ENCODE measurements at places on chromosomes 1 and 21.

GRCh38 chr1:50502147-50502546, 78.9 kb upstream of the DMRTA2 start:
- no peak for DNase-seq

GRCh38 chr1:11341901-11342552, 69.0 kb downstream of the UBIAD1 start:
- DNase-seq: no peak

DNA sequence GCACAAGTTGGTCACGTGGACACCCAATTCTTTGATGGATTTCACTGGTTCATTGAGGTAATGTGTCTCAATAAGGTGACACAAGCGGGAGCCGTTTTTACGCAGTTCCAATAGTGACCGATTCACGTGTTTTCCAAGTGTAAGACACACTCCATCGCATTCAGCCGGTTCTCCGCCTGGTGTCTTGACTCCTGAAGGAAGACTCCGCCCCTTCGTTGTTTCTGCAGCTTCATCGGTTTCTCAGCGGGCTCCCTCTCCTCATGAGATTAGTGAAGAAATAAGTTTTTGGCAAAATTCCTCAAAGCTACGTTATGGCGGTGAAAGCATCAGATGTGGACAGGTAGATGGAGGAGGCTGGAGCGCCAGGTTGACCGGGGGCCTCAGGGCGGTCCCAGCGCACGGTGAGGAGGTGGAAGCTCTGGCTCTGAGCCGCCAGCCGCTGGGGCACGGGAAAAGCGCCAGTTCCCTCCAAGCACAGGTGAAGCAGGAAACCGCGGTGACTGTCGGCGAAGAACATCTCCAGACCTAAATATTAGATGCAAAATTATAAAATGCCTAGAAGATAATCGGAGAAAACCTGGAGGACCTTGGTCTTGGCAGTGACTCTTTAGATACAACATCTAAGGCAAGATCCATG, 21.0 kb downstream of the CD2 start:
- DNase-seq: no peak

DNA sequence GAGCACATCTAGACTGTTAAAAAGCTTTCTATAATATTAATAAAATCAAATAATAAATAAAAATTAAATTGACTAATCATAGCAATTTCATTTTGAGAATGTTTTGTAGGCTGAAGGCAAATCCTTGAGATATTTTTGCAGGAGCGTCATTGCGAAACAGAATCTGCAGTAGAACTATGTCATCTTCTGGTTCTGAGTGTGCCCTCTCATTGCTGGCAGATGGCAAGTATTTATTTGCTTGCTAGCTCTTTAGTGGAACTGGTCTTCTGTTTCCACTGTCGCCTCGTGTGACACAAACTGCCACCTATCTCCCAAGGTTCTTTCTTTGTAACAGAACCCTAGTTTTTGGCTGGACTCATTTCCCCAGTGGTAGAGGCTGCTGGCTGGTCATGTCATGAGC, 19.0 kb upstream of the IRF2BP2 start:
- no peak for DNase-seq

GRCh38 chr21:25420831-25421230, 186.4 kb downstream of the MRPL39 start:
- DNase-seq: no peak

- no peak for DNase-seq
Observed at GRCh38 chr1:115134850-115135480, 45.7 kb upstream of the TSPAN2 start.

GRCh38 chr1:41662061-41662764, 177.7 kb upstream of the EDN2 start:
- DNase-seq: peak; percentile 60

DNA sequence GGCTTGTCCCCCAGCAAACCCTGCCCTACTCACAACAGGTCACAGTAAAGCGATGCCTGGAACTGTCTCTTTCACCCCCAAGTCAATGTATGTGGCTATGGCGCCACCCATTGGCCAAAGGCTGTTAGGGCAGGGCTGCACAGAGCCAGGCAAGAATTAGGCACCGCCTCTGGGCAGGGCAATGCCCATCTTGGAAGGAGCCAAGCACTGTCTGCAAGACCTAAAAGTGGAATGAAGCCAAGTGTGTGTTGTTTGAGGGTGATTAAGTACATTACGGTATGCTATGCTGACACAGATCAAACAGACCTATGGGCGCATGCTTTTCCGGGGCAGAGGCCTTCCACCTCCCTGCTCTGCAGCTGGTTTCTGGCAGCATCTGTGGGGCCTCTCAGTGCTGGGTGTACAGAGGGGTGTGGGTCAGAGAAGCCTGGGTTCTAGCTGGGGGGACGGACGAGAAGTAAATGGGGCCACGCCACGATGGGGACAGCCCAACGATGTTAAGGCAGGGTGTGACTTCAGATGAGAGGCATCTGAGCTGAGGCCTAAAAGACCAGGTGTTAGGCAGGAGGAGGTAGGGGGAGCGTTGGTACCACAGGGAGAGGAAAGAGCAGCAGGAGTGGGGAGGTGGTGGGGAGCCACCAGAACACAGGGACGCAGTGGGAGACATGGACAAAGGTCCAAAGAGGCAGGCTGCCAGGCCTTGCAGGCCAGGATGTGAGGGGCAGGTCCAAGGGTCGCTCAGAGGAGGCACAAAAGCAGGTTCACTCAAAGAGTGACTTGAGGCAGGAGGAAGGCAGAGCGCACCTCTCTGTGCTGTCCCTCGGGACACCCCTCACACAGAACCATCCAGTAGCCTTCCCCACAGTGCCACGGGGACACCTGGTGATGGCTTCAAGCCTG, 49.8 kb downstream of the ACOT7 start:
- DNase-seq: peak; percentile 40

- no peak for DNase-seq
Observed at GRCh38 chr21:15004721-15005370, 60.0 kb downstream of the NRIP1 start.

- DNase-seq: no peak
Observed at GRCh38 chr1:20093940-20094391, 24.0 kb downstream of the PLA2G5 start.

DNA sequence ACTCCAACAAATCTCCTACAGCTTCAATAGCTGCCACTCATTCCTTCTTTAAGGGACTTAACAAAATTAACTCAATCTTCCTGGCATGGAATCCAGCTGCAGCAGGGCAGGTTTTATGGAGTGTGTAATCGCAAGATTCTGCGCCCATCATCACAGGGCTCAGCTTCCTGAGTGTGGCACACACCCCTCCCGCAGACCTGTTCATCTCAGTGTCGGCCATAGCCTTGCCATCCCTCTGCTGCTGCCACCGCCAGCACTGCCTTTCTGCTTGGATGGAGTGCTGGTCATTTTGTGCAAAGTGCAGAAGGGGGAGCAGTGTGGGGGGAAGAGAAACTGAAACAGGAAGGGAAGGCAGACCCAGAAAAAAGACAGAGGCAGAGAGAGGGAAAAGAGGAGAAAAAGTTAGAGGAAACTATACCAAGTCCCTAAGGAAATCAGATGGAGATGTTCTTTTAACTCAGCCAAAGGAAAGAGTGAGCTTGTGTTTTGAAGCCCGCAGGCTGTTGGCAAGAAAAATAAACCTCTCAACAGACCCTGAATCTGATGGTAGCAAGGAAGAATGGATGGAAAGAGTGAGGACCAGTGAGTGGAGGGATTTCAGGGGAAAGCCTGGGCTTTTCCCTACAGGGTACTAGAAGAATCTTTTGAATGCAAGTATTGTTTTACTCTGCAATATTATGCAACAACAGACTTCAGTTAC, 324.2 kb downstream of the SEC16B start:
- DNase-seq: no peak

DNA sequence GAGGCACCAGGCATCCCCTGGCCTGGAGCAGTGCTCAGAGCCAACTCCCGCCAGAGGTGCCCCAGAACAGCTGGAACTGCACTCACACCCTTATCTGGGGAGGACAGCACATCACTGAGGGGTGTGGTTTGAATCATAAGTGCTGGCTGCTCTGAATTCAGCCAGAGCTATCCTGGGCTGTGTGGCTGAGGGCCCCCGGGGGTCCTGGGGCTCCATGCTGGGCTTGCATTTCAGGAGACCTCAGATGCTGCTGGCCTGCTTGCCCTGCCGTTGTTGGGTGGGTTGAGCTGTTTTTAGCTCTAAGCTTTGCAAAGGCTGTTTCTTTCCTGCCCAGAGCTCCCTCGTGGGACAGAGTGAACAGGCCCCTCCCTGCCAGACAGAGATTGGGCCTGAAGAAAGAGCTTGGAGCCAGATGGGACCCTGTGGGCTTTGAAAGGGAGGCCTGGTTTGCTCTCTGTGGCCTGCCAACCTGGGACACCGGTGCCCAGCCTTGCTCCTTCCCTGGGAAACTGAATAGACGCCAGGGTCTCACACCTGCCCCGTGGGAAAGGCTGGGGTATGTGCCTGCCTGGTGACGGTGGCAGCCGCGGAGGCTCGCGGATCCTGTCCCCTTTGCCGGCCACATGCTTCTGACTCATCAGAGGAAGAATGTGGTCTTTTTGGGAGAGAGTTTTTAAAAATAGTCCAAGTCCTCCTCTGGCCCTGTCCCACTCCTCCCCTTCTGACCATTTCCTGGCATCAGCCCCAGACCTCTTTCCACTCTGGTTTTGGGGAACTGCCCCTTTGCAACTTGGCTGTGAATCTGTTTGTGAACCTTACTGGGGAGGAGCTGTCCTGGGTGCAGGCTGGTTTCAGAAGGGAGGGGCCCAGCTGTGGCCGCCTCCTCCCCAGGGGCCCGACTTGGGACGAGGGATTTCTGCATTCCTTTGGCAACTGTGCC, 30.0 kb downstream of the ARHGEF10L start:
- DNase-seq: no peak

DNA sequence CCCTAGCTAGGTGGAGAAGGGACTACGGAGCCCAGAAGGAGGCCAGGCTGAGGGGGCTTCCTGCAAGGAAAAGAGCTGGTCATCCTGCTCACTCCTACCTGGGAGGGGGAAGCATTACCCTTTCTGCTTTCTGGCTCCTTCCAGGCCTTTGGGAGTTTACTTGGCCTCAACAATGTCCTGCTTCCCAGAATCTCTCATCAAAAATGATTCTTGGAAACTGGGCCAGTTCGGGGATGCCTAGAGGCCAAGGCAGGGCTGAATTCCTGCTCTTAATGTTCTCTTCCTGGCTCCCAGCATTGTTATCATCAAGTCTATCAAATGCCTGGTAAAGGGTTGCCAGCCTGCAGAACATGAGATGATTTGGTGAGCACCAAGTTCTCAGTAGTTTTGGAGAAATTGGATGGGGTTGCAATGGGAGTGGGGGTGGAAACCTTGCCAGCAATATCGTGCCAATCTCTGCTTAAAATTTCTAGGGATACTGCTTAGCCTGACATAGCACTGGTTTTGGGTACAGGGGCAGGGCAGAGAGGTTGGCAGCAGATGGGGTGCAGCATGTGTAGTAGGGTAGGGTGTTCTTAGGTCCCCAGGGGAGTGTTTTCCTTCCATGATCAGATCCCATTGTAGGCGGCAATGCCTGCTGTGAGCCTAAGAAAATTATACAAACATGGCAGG, 7.7 kb upstream of the PAFAH2 start:
- DNase-seq: no peak

DNA sequence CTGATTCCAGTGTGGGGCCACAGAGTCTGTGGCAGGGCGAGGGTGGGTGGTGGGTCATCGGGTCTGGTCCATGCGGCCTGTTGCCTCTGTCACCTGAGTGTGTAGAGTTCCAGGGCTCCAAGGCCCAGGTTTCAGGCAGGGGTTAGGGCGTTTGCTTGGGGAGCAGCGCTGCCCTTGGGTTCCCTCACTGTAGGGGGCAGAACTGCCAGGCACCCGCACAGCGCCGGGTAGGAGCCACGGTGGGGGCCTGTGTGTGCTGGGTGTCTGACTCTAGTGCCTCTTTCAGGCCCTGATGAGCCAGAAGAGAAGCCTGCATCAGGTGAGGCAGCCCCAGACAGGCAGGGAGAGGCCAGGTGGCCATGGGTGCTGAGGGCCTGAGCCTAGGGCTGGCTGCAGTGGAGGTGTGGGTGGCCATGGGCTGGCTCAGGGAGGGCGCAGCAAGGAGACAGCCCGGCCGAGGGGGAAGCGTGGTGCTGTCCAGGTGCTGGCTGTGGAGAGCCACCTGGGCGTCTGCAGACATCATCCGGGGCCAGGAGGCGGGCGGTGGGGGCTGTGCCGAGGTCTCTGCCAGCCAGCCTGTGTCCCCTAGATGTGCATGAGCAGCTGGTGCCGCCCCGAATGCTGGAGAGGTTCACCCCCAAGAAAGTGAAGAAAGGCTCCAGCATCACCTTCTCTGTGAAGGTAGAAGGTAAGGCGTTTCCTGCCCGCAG, 72.3 kb downstream of the TRIM11 start:
- no peak for DNase-seq

- DNase-seq: no peak
Observed at GRCh38 chr1:89407360-89407759, 43.5 kb downstream of the GBP6 start.

DNA sequence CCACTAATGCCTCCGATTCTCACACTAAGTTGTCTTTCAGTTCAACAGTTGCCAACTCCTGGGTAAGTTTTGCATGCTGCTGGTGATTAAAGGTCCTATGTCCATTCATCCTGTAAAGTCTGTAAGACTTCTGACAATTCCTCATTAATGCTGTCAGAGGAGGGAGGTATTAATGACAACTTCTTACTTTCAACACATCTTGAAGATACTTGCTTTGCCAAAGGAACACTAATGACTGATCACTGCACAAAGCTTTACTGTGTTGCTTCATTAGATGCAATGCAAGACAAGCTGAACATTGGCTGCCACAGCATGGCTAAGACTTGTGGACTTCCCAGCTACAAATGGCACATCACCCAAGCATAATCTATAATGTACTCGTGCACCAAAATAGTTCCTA, 114.6 kb upstream of the PRDX6 start:
- no peak for DNase-seq

DNA sequence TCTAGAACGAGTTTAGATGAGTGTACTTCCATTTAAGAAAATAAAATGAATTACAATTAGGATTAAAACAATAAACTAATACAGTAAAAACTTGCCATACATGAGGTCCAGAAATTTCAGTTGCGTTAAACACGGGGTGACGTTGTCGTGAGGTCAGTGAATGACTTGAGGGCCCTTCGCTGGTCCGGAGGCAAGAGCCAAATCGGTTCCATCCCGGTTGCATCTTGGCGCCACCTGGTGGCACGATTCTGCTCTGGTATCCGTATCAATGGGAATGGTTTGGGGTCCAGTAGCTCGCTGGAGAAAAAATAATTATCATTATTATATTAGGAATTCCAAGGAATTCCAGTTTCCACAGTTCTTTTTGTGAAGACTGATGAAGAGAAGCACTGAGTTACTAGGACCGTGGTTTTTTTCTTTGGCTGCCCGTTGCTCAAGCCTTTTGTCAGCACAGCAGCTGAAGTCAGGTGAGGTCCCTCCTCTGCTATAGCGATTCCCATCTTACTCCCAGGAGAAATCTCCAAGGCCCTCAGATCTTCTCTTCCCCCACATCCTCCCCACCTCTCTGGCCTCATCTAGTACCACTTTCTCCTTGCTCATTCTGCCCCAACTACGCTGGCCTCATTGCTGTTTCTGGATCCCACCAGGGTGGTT, 161.4 kb downstream of the SLC35F3 start:
- peak; percentile 63 for DNase-seq

DNA sequence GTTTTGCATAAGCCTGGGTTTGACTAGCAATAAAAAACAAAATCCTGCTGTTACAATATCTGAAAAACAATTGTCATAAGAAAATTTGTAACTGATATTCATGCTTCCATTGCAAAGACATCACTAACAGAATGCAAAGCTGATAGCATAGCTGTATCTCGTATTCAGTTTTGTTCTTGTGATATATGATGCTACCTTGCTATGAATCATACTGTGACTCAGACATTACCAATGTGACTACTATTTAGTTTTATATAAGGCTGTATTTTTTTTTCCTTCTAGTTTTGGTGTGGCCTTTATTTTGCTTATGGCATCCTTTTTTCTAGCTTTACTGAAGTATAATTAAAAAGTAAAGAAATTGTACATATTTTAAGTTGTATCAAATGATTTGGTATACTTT, 1381.8 kb downstream of the MRPL39 start:
- DNase-seq: no peak
